ENCODE measurements at places on chromosomes 12 and 14.

GRCh38 chr14:53520078-53520928 lies 367.2 kb upstream of the DDHD1 start:
- no peak for DNase-seq

DNA sequence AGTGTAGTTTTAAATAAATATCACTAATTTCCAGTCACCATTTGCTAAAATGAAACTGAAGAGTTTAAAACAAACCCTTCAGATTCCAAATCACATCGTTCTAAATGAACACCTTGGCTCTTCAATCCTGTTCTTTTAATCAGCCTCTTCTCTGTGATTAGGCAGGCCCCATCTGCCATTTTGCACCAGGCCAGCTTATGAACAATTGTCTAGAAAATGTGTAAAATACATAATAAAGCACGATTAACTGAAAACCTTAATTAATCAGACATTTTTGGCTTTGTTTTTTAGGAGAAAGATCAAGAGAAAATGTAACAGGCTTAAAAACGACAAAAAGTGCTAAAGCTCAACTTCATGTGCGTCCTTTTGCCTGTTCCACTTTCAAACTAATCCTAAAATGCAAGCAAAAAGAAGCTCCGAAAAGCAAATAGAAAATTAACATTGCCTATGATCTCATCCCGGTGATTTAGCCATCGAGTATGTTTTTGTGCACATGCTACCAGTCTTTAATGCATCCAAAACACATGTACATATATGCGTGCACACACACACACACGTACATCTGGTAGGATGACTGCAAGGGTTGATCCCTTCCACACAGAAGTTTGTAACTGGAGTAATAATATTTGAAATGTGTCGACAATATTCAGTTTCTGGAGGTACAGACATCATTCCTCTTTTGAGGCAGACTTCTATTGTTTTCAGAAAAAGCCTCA lies 288.6 kb downstream of the FOXN3 start:
- no peak for DNase-seq

- no peak for DNase-seq
Measured at GRCh38 chr12:28172434-28173030, 17.7 kb upstream of the CCDC91 start.

DNA sequence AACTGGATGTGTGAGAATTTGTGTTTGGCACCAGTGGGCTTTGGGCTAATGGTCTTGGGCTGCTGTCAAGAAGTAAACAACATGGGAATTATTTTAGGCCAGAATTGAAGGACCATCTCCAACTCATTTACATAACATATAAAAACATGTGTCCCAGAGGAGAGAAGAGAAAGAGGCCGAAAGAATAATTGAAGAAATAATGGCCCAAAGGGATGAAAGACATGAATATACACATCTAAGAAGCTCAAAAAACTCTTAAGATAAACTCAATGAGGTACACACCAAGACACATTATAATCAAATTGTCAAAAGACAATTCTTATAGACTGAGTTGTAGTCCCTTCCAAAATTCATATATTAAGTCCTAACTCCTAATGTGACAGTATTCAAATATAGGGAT lies 56.1 kb upstream of the SCAF11 start:
- no peak for DNase-seq

DNA sequence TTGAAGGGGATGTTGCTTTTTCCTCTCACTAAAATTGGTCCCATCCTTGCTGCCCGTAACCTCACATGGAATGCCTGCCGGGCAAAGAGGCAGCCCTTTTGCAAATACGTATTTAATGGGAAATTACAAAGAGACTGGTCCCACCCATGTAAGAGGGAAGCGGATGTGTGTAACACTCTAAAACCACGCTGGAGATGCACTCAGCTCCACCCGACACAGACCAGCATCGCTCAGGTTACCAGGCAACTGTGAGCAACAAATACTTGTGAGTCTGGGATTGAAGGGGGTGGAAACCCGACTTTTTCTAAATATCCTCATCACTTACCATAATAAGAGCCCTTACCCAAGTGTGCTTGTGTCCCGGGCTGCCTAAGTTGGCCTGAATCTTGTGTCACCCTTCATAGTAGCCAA lies 47.7 kb downstream of the ELK3 start:
- DNase-seq = peak; percentile 59

All from hematopoietic multipotent progenitor cell (in vitro differentiated cells).